ENCODE measurements at places on chromosomes 5 and 9.
A peak's percentile ranks its signal among the peaks of the same experiment; 100 is the strongest.

DNA sequence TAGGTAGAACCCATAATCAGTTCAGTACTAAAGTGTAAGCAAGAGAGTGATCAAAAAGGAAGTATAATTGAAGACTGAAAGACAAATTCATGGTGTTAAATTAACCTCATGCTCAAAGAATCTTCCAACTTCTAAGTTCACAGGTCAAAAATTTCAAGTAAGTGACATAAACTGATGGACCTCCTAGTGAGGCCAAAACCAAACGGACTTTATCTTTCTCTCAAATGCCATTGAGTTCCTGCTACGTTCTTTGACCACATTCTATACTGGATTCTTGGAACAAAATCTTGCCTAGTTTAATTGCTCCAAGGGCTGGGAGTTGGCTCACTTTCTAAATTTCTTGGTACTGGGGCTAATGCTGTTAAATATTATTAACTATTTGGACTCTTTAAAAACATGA is 794.9 kb downstream of the TLE4 start:
- no peak for DNase-seq

- DNase-seq = peak; percentile 69
Measured at GRCh38 chr9:93028448-93029006, 30.0 kb upstream of the SUSD3 start.

GRCh38 chr9:113436728-113437515 is 26.4 kb downstream of the C9orf43 start:
- DNase-seq = no peak

DNA sequence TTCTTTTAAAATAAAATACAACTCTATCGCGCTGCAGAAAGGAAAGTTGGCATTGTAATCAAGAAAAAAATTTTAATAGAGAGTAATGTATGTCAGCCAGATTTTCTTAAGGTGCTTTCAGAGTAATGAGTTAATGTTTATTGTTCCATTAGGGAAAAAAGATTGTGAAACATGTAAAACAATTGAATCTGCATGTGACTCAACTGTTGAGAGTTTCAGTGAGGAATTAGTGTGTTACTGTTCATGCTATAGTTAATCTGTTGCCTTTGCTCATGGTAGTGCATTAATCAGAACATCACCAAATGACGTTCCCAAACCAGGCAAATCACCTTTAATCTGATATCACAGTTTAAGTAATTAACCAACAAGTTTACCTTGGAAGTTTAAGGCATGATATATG is 600.5 kb downstream of the NR2F1-AS1 start:
- DNase-seq = no peak

DNA sequence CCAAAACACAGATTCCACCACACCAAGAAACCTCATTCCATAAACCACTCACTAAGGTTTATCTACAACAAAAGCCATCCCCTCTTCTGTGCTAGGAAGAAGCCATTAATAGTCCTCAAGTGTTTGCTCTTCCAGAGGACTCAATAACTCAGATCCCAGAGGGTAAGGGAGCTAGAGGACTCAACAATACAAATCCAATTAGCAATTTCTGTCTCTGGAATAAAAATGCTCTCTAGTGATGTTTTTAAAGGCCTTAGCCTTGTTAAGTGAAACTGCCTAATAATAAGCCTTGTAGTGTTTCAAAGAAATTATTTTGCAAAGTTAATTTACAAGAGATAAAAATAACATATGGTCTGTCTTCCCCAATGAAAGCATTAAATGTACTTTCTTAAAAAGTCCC is 942.4 kb downstream of the CDH12 start:
- DNase-seq = no peak

DNA sequence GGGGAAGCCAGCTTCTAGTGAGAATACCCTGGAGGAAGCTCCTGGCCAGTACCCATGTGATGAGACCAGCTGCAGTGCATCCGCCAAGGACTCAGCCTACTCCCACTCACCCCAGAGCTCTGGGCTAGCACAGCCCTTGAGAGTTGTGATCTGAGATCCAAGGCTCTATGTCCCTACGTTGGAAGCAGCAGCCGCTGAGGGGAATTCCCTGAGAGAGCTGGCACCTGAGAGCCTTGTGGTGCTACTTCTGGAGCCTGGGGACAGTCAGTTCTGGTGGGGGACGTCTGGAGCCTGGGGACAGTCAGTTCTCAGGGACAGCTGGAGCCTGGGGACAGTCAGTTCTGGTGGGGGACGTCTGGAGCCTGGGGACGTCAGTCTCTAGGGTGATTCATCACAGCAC is 39.2 kb downstream of the PDZD2 start:
- DNase-seq = no peak

GRCh38 chr9:126108240-126108639 is 218.4 kb upstream of the MVB12B start:
- no peak for DNase-seq

DNA sequence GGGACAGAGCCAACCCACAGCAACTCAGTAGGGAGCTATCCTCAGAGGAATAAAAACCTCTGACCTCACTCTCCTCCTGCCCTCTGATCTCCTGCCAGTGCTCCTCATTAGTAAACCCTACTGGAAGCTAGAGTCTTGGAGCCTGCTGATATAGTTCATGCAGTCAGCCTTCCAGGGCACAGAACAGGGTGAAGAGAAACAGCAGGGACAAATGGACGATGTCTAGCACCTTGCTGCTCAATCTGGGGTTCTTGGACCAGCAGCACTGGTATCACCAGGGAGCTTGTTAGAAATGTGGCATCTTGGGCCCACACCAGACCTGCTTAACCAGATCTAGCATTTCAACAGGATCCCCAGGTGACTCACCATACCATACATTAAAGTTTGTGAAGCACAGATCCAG is 5.5 kb upstream of the GALNT12 start:
- DNase-seq = no peak

- peak; percentile 66 for DNase-seq
Measured at GRCh38 chr9:79471580-79472543, 99.9 kb upstream of the TLE4 start.

DNA sequence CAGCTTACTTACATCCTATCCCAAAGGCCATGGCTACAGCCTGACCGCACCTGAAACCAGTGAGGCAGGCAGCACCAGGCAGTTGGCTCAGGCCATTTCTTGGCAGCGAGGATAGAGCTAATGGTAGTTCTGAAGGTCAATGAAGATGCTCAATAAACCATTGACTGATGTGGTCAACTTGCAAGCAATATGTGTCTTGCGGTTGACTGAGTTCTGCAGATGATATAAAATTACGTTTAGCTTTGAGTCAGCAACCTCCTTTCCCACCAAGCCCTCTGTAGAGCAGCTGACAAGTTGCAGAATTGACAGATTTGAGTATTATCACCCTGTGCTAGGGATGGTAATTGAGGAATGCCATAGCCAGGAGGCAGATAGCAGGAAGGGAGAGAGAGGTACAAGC is 189.0 kb upstream of the PUM3 start:
- DNase-seq = no peak

DNA sequence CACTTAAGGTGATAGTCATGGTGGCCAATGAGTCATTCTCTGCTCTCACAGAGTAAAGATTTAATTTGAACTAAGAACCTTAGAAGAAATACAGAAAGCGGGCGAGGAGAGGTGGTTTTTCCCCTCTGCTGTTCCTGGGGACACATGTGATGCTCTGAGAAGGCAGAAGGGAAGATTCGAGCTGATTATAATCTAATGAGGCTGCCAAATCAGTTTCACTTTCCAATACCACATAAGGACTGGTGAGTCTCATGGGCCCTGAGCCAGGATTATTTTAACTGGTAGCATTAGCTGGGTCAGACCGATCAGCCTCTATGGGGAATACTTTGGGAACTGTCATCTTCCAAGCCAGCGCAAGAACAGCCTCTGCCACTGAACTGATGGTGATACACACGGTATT is 116.5 kb downstream of the SLC1A3 start:
- DNase-seq = peak; percentile 50

DNA sequence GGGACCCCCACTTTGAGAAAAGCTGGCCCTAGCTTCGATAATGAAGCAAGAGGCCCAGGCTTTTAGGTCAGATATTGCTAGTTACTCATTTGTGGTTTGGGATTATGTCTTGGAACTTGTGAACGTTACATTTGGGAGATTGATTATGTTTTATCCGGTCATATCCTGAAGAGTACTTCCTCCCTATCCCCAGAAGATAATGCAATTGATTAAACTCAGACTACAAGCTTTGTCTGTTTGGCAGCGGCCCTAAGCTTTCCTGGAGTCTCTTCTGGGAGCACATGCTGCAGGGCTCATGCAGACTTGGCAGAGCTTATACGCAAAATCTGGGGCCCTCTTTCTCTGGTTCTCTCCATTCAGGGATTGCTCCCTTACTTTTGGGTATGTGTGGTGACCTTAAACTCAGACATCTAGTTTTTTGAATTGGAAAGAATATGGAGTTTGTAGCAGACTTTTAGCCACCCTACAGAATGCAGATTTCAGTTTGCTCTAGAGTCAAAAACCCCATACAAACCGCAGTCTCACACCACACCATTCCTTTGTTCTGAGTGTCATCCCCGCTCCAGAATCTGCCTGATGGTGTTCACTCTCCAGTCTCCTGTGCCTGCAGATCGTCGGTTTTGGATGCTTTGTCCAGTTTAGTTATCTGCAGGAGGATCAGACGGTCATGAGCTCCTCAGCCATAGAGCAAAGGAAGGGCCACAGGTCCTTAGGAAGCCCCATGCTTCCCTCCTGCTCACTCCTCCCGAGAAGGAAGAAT is 449.5 kb upstream of the TRPC7 start:
- DNase-seq = no peak

DNA sequence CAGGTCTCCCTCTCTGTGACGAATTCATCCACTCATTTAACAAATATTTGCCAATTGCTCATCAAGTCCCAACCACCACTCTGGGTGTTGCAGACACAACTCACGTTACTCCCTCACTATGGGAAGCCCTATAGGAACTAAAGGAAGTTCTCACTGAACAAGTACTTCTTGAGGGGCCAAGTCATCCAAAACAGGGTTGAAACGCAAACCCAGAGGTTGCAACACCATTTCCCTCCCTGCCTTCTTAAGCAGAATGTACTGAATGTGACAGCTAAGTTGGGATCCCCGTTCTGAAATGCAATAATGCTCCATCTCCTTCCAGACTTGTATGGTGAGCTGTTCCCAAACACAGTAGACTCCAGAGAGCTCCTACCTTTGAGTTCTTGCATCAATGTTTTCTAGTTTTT is 34.3 kb downstream of the EPB41L4B start:
- no peak for DNase-seq

DNA sequence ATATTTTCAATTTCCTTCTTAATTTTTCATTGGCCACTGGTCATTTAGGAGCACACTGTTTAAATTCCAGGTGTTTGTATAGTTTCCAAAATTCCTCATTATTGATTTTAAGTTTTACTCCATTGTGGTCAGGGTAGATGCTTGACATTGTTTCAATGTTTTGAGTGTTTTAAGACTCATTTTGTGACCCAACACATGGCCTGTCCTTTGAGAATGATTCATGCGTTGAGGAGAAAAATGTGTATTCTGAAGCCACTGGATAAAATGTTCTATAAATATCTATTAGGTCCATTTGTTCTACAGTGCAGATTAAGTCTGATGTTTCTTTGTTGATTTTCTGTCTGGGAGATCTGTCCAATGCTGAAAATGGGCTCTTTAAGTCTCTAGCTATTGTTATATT is 24.4 kb upstream of the FNIP1 start:
- no peak for DNase-seq

GRCh38 chr5:122493091-122494021 is 181.3 kb downstream of the SNCAIP start:
- DNase-seq = no peak

- DNase-seq = no peak
Measured at GRCh38 chr5:143600396-143601075, 197.1 kb upstream of the NR3C1 start.

DNA sequence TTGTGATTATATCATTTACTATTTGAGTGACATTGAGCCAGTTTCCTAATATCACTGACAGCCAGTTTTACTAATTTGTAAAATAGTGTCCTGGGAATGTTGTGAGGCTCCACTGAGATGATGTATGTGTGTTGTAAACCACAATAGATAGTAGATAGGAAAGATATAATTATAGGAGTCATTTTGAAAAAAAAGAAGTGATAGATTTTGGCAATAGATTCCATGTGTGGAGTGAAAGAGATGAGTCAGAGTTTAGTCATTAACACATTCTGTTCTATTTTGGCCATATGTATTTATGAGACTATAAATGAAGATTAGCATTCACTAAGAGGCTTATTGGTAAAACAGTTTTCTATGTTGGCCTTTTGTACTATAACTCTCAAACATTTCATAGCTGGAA is 388.2 kb downstream of the FAM170A start:
- DNase-seq = no peak

DNA sequence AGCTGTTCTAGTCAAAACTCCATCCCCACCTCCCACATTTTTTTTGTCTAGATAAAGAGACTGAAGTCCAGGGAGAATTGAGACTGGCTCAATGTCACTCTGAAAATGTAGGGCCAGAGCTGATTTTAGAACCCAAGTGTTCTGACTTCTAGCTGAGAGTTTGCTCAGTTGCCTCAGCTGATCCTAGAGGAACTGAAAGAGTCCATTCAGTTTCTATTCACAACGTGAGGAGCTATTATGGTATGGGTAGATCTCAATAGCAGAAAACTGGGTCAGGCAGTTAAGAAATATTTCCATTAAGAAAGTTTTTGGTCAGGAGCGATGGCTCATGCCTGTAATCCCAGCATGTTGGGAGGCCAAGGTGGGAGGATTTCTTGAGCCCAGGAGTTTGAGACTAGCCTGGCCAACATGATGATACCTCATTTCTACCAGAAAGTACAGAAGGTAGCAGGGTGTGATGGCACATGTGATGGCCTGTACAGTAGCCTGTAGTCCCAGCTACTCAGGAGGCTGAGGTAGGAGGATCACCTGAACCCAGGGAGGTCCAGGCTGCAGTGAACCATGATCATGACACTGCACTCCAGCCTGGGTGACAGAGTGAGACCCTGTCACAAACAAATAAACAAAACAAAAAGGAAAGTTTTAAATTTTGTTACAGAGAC is 61.7 kb downstream of the GLRA1 start:
- DNase-seq = no peak

DNA sequence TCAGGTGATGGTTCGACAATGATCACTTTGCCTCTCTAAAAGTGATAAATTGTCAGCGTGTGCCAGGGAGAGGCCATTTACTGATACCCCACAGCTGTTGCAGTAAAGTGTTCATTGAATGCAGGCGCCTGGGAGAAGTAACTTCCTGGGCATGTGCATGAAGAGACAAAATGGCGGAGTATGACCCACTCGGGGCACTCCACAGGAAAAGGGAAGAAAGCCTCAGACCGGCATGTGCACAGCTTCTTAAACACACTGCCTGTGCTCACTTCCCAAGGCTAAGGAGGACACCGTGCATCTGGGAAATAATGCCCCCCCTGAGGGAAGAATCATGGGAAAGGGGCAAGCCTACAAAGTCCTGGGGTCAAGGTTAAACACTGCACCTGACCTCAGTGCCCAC is 329.5 kb downstream of the ICE1 start:
- DNase-seq = no peak
